ENCODE measurements at places on chromosomes 16 and 17. TPM values are rescaled to one million over a fixed set of nuclear protein-coding genes. Genes with fewer than 3 reads are reported as not detected.

MILR1 gene
- not detected for total RNA-seq

SALL1 gene
- not detected for total RNA-seq

DPEP1 gene
- not detected for total RNA-seq

PYDC1 gene
- total RNA-seq, result not detected

SLC52A1 gene
- not detected for total RNA-seq

CAVIN1 gene
- total RNA-seq, result 0.16 TPM

DNASE1L2 gene
- 0.22 TPM for total RNA-seq

TMIGD1 gene
- not detected for total RNA-seq

LONP2 gene
- 81.0 TPM for total RNA-seq

TBC1D3C gene
- not detected for total RNA-seq

TSPOAP1 gene
- 17.8 TPM for total RNA-seq

AOC2 gene
- total RNA-seq, result 2.5 TPM

TBC1D3E gene
- total RNA-seq, result not detected

MCRIP2 gene
- 14.6 TPM for total RNA-seq

MARVELD3 gene
- not detected for total RNA-seq

SLFN13 gene
- 9.7 TPM for total RNA-seq

HBA1 gene
- not detected for total RNA-seq

PAQR4 gene
- 0.39 TPM for total RNA-seq

CDC42EP4 gene
- total RNA-seq, result 2.9 TPM

DNAH2 gene
- not detected for total RNA-seq

KIFC3 gene
- not detected for total RNA-seq

CACNA1G gene
- total RNA-seq, result not detected

RGS11 gene
- total RNA-seq, result not detected

ZNF469 gene
- total RNA-seq, result 0.75 TPM

CD7 gene
- 225 TPM for total RNA-seq

TMEM238L gene
- not detected for total RNA-seq

CCL1 gene
- not detected for total RNA-seq

All from CD4-positive, alpha-beta T cell (primary cell).